ENCODE measurements at places on chromosomes 12 and 14. TPM values are rescaled to one million over a fixed set of nuclear protein-coding genes. Genes with fewer than 3 reads are reported as not detected.

GRCh38 chr12:100868487-100868886 lies 73.9 kb downstream of the ANO4 start:
- no peaks in the 10 kb centered on the region for H3K27me3 ChIP-seq
- H3K36me3 ChIP-seq: peaks cover 5% of the 10 kb centered on the region
- no peak overlapping the region for H3K27ac ChIP-seq
- no peak for DNase-seq
- H3K4me1 ChIP-seq: peaks cover 7% of the 10 kb centered on the region
- H3K4me3 ChIP-seq: no peak overlapping the region

- H3K36me3 ChIP-seq: peaks cover 3% of the 10 kb centered on the region
- DNase-seq: no peak
- peaks cover 44% of the 10 kb centered on the region for H3K4me1 ChIP-seq
- no peaks in the 10 kb centered on the region for H3K27me3 ChIP-seq
- H3K4me3 ChIP-seq: no peak overlapping the region
Observed at GRCh38 chr12:42744539-42745182, 155.1 kb upstream of the PRICKLE1 start.

- H3K36me3 ChIP-seq: peaks cover 31% of the 10 kb centered on the region
- H3K4me1 ChIP-seq: peaks cover 49% of the 10 kb centered on the region
- DNase-seq: no peak
- H3K4me3 ChIP-seq: no peak overlapping the region
Observed at GRCh38 chr14:22569106-22569736, 19.8 kb downstream of the DAD1 start.

- H3K27me3 ChIP-seq: no peaks in the 10 kb centered on the region
- H3K27ac ChIP-seq: peak overlapping the region; percentile 91
- DNase-seq: no peak
- H3K4me3 ChIP-seq: no peak overlapping the region
- H3K4me1 ChIP-seq: peaks cover 37% of the 10 kb centered on the region
- peaks cover 3% of the 10 kb centered on the region for H3K36me3 ChIP-seq
Observed at GRCh38 chr12:12442548-12443071, 85.7 kb downstream of the BORCS5 start.

- no peak for DNase-seq
- H3K4me1 ChIP-seq: peaks cover 5% of the 10 kb centered on the region
- peaks cover 22% of the 10 kb centered on the region for H3K27me3 ChIP-seq
- no peak overlapping the region for H3K27ac ChIP-seq
- no peak overlapping the region for H3K4me3 ChIP-seq
Observed at GRCh38 chr14:56494167-56494566, 85.4 kb upstream of the TMEM260 start.

The TAS2R42 gene
- not detected for total RNA-seq

The PAN2 gene
- 27.6 TPM for total RNA-seq

GRCh38 chr12:123026094-123026853 lies 45.8 kb downstream of the ARL6IP4 start:
- DNase-seq: peak; percentile 36
- peaks cover 4% of the 10 kb centered on the region for H3K4me1 ChIP-seq
- H3K27ac ChIP-seq: no peak overlapping the region
- peaks cover 2% of the 10 kb centered on the region for H3K36me3 ChIP-seq
- no peak overlapping the region for H3K4me3 ChIP-seq

GRCh38 chr12:33589576-33590114 lies 150.0 kb upstream of the SYT10 start:
- no peaks in the 10 kb centered on the region for H3K36me3 ChIP-seq
- H3K4me1 ChIP-seq: no peaks in the 10 kb centered on the region
- no peak for DNase-seq
- no peak overlapping the region for H3K4me3 ChIP-seq

The OTX2 gene
- not detected for total RNA-seq

- no peak for DNase-seq
- H3K4me3 ChIP-seq: no peak overlapping the region
- peaks cover 11% of the 10 kb centered on the region for H3K36me3 ChIP-seq
- H3K27me3 ChIP-seq: no peaks in the 10 kb centered on the region
- no peak overlapping the region for H3K27ac ChIP-seq
- H3K4me1 ChIP-seq: no peaks in the 10 kb centered on the region
Observed at GRCh38 chr14:77924141-77924948, 124.4 kb downstream of the ADCK1 start.

The SIX6 gene
- total RNA-seq: not detected

DNA sequence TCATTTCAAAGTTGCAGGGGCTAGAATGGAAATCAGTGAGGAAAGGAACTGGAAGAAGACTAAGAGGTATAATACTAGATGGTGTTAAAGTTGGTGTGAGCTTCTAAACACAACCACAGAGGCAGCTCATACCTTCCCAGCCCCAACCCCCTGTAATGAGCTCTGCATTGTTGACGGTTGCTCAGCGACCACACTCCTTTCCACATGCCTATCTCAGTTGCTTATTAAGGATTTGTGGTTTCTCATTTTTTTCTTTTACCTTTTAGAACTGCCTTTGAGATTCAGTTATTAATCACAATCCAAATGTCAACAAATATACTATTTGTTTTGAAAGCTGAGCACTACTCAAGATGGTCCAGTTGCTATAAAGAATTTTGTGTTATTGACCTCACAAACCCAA lies 62.1 kb upstream of the KIF21A start:
- no peak overlapping the region for H3K4me3 ChIP-seq
- peaks cover 4% of the 10 kb centered on the region for H3K4me1 ChIP-seq

The FIGNL2 gene
- total RNA-seq: 0.30 TPM

GRCh38 chr12:129564768-129565167 lies 339.1 kb downstream of the TMEM132D start:
- H3K27ac ChIP-seq: no peak overlapping the region
- H3K4me1 ChIP-seq: no peaks in the 10 kb centered on the region
- no peak for DNase-seq
- no peak overlapping the region for H3K4me3 ChIP-seq
- no peaks in the 10 kb centered on the region for H3K36me3 ChIP-seq

All from chondrocyte (in vitro differentiated cells).